ENCODE measurements at places on chromosomes 13 and 19.

GRCh38 chr13:86933676-86934075 lies 737.5 kb upstream of the SLITRK5 start:
- no peak for DNase-seq

- no peak for DNase-seq
These were observed 95.7 kb upstream of the AKAP11 start for GRCh38 chr13:42176294-42176693.

- DNase-seq = no peak
These were observed 146.3 kb upstream of the ZNF536 start for GRCh38 chr19:30225676-30226463.

GRCh38 chr13:77460195-77460594 lies 75.3 kb upstream of the SCEL start:
- no peak for DNase-seq

- no peak for DNase-seq
These were observed 171.6 kb upstream of the ZNF507 start for GRCh38 chr19:32173836-32174235.

DNA sequence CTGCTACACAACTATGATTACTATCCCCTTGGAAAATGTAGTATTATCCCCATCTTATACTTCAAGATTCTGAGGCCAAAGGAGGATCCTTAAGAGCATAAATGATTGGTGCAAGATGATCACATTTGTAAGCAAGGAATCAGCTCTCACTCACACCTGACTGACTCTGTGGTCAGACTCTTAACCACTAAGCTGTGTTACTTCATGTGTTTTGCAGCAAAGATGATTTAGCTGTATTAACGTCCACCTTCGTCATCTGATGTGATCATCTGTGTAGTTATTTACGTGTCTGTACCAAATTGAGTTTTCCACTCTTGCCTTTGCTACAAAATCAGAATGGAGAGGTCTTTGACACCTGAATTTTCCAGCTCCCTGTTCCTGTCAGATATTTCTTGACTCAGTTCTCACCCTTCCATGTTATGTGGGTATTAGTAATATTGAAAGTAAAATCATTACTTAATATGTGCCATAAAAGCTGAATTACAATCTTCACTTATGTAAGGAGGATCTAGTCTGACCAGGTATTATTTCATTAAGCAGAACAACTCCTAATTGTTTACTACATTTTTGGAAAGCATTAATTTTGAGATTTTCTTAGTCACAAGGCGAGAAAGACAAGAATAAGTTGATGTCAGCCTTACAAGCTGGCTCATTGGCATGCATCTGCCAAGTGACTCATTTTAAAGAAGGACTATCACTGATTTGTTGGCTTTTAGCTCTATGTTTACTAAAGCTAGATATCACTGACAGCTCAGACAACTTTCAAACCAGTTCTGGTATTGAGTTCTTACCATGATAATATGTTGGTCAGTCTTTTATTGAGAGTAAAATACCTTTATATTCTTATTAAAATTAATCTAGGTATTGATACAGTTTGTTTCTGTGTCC lies 1279.8 kb upstream of the PCDH9 start:
- DNase-seq = no peak

DNA sequence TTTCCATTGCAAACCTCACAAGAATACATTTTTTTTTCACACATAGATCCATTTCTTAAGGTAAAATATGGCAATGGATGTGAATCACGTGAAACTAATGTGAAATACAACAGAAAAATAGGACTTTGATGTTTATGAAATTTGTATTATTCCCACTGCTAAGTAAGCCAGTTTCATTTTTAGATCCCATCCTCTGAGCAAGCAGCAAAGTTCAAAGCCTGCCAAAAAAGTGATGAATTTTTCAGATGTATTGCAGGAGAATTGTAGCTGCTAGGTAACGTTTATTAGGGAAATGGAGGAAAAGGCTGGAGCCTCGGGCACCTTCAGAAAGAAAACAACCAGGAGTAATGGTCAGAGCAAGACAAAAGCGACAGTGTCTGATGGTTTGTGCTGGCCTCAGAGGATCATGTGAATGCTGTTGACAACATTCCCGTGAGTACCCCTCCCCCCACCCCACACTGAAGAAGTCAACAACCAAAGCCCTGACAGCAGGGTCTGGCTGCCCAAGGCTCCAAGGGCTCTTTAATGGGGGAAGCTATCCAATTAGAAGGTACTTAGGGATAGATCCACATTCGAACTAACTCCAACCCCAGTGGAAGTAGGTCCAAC lies 95.5 kb downstream of the OXGR1 start:
- no peak for DNase-seq

- no peak for DNase-seq
These were observed 8.4 kb downstream of the SPRYD7 start for GRCh38 chr13:49927755-49928154.

- peak; percentile 29 for DNase-seq
These were observed 451 bp upstream of the ICAM5 start for GRCh38 chr19:10289167-10289835.

GRCh38 chr13:113147206-113147605 lies 11.2 kb upstream of the PROZ start:
- no peak for DNase-seq

- no peak for DNase-seq
These were observed 15.2 kb downstream of the C19orf12 start for GRCh38 chr19:29699861-29700260.

DNA sequence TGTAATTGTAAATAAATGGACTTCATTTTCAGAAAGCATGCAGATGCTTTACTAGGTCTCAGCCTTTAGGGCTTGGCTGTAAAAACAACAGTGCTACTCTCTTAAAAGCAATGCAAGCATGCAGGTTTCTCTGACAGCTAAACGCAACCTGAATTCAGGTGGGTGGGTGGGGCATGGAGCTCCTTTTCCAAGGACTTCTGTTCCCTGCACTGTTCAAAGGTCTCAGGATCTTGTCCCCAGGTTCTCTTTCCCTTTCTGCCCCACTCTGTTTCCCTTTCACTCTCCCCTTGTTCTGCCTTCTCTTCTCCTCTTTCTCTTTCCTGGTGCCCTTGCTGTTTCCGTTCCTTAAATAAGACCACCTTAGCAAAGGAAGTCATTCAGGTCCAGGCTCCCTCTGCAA lies 1527.5 kb upstream of the SLC10A2 start:
- no peak for DNase-seq

DNA sequence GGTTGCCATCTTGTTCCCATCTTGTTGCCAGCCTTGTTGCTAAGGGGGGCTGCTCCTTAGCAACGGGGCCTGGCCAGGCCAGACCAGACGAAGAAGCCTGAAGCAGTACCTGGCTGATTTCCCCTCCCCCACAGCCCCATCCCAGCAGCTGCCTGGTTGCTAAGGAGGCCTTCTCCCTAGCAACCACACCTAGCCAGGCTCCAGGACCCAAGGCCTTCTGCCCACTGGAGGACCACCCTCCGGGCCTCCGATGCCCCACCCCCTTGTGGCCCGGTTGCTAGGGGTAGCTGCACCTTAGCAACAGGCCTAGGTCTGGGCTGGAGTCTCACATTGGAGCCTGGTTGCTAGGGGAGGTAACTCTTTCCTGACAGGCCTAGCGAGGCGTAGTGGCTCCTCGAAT lies 3.9 kb downstream of the PRRG2 start:
- no peak for DNase-seq

- DNase-seq = no peak
These were observed at the start of gene UHRF1 for GRCh38 chr19:4909156-4909896. Gene UHRF1, plus strand, starts transcription at chr19:4909501. Its CDS starts 1,385 bp downstream, at chr19:4910886.

DNA sequence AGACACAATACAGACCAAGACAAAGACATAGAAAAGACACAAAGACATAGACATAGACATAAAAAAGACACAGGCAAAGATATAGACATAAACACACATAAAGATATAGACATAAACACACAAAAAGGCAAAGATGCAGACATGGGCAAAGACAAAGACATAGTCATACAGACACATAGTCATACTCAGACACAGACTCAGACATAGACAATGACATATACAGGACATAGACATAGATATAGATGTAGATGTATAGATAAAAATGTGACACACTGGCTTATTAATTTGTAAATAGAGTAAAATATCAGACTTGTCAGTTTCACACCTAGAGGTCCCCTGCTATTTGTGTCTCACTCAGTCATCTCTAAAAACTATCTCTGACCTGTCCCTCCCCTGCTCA lies 42.8 kb downstream of the OR10H4 start:
- no peak for DNase-seq

Data from NCI-H1694 treated with DMSO at 0.1 percent for 48 hours (cell line).